Aorta (tissue), 5 donors: ENCODE measurements at places on chromosomes 7 and 10. TPM values are rescaled to one million over a fixed set of nuclear protein-coding genes. Genes with fewer than 3 reads are reported as not detected.

Gene UPK3B
- total RNA-seq, result 1.7 TPM

Gene FAM25A
- not detected for total RNA-seq

Gene A1CF
- total RNA-seq, result not detected

Gene DTX2
- 23.7 TPM for total RNA-seq

Gene CUTC
- total RNA-seq, result 16.5 TPM
